Activated CD4-positive, CD25-positive, alpha-beta regulatory T cell treated with anti-CD3 and anti-CD28 coated beads, Interleukin-2, amount 50 U/mL, for 16 hours (primary cell): ENCODE measurements at places on chromosomes 7 and 10.

DNA sequence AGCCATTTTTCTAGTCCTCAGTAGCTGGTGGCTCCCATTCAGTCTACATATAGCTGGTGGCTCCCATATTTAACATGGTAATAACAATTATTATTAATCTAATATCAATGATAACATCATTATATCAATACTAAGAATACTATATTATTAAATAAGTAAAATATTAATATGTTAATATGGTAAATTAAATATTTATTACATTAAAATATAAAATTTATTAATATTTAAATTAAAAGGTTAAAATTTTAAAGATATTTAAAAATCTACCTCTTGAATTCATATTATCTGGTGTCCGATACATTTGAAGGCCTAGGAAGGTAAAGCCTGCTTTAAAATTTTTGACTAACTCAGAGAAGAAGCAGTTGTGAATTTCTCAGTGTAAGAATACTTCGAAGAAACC, 69.8 kb downstream of the SPAG6 start:
- no peak for DNase-seq

DNA sequence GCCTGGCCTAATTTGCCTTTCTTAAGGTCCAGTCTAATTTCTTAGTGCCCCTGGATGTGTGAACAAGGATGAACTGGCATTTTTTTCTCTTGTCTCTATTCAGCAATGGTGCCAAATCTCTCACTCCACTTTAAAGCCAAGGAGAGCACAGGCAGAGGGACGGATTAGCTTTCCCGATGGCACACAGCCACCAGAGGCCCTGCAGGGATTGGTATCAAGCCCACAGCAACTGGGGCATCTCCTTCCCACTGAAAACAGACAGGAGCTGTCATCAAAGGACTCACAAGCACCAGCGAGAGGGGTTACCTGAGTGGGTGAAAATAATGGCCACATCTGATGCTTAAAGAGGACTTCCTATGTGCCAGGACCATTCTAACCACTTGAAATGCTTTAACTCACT, 83.1 kb downstream of the ITIH5 start:
- DNase-seq: no peak

GRCh38 chr7:69871886-69872569, 273.8 kb downstream of the AUTS2 start:
- no peak for DNase-seq

DNA sequence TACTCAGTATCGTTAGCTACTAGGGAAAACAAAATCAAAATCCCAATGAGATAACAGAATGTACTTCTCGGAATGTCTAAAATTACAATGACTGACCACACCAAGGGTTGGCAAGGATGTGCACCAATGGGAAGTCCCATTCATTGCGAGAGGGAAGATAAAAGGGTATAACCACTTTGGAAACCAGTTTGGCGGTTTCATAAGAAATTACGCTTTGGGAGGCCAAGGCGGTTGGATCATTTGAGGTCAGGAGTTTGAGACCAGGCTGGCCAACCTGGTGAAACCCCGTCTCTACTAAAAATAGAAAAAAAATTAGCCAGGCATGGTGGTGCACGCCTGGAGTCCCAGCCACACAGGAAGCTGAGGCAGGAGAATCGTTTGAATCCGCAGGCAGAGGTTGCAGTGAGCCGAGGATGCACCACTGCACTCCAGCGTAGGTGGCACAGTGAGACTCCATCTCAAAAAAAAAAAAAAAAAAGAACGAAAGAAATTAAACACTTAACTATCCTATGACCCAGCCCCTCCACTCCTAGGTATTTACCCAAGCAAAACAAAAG, 7.6 kb downstream of the HACD1 start:
- DNase-seq: no peak

- DNase-seq: no peak
These were observed 49.2 kb upstream of the AGR3 start for GRCh38 chr7:16930946-16931345.
